ENCODE measurements at places on chromosomes 7 and 10.

DNA sequence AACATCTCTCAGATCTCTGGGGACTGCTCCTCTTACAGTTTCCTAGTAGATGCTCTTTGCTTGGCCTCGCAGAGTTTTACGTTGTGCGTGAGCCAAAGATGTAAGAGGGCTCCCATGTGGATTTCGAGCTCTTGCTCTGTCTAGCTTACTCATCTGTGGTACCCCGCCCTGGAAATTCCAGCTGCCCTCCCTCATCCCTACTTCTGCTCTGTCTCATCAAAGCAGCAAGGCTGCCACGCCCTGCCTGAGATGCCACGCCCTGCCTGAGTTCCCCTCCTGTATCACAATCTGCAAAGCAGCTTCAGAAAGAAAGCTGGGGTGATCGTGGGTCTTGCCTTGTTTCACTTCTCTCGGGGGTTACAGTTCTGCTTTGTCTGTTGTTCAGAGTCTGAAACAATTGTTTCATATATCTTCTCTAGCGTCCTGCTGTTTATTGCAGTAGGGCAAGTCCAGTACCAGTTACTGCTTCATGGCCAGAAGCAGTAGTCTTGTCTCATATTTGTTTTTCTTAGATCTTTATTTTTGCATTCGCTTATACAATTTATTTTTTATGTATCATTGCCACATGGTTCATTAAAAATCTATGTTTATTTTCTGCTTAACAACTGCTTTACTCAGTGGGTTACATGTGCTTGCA lies 36.1 kb upstream of the CCNY start:
- H3K27me3 ChIP-seq: peaks cover 22% of the 10 kb centered on the region
- H3K27ac ChIP-seq: no peak overlapping the region
- no peak for DNase-seq
- no peaks in the 10 kb centered on the region for H3K4me1 ChIP-seq
- no peak overlapping the region for H3K4me3 ChIP-seq

DNA sequence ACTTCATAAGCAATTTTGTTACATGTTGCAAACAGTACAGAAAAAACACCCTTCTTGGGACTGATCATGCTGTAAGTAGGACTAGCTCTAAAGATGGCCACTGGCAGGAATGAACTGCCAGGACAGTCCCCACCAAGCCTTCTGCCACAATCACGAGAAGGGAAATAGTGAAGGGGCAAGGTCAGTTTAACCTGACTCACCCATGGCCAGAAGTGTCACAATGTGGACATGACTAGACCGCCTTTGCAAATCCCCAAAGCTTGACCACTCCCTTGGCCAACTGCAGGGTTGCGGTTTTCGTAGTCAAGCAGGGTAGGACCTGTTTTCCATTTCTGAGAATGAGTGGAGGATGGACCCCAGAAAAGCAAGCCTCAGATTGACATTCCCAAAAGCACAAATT lies 19.4 kb upstream of the FRAT2 start:
- H3K27me3 ChIP-seq: no peaks in the 10 kb centered on the region
- peaks cover 15% of the 10 kb centered on the region for H3K4me1 ChIP-seq
- H3K36me3 ChIP-seq: no peaks in the 10 kb centered on the region
- no peak overlapping the region for H3K4me3 ChIP-seq
- DNase-seq: no peak
- no peak overlapping the region for H3K27ac ChIP-seq

- no peak overlapping the region for H3K4me3 ChIP-seq
- H3K4me1 ChIP-seq: peaks cover 4% of the 10 kb centered on the region
- no peaks in the 10 kb centered on the region for H3K36me3 ChIP-seq
- peaks cover 9% of the 10 kb centered on the region for H3K27me3 ChIP-seq
- peak overlapping the region; percentile 45 for H3K27ac ChIP-seq
- DNase-seq: no peak
Measured at GRCh38 chr10:27464993-27465392, 39.1 kb upstream of the RAB18 start.

DNA sequence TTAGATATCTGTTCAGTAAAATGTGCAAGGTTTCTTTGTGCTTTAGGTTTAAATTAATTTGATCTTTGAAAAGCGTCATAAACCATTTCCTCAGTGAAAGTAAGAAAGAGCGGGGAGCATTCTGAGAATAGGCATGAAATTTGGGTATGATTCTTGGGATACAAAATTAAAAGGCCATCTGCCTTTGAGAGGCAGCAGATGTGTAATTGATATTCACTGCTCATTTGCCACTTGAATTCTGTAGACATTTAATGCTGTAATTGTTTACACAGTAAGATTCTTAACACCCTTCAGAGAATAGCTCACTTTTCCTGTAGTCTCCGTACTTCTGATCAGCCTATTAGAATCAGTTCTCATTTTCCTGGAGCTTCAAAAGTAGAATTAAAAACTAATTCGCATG lies 18.7 kb downstream of the FRMD4A start:
- H3K4me3 ChIP-seq: no peak overlapping the region
- no peak overlapping the region for H3K27ac ChIP-seq
- no peaks in the 10 kb centered on the region for H3K36me3 ChIP-seq
- H3K4me1 ChIP-seq: no peaks in the 10 kb centered on the region

GRCh38 chr10:90846746-90847145 lies 11.1 kb downstream of the HTR7 start:
- no peak for DNase-seq
- H3K4me3 ChIP-seq: no peak overlapping the region
- H3K4me1 ChIP-seq: no peaks in the 10 kb centered on the region
- H3K36me3 ChIP-seq: peaks cover 11% of the 10 kb centered on the region

DNA sequence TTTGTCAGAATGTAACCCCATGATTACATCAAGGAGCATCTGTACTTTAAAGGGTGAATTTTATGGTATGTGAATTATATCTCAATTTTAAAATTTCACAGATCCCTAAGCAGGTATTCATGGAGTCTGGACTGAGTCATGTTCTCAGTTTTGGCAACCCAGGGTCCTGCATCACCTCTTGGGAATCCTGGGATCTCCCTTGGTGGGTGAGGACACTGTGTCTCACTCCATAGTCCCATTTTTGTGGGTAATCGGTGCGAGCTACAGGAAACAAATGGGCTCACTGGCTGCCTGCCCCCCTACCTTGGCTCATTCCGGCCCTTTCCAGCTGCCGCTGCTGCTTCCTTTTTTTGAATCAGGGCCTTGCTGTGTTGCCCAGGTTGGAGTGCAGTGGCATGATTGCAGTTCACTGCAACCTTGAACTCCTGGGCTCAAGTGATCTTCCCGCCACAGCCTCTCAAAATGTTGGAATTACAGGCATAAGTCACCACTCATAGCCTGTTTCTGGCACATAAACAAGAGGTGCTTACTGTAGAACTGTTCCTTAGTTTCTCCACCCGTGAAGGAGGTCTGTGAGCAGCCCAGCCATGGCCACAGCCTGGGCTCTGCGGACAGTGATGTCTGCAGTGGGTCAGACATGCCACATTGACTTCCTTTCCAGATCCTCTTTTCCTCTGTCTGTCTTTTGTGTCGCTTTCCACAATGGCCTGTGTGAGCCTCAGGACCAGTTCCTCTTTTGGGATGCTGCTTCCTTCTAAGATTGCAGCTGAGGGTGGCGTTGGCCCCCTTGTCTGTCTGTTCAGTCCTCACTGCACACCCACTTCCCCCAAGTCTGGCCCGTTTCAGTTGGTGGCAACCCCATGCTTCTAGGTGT lies 14.5 kb downstream of the PALD1 start:
- no peaks in the 10 kb centered on the region for H3K27me3 ChIP-seq
- no peaks in the 10 kb centered on the region for H3K36me3 ChIP-seq
- peak overlapping the region; percentile 79 for H3K27ac ChIP-seq
- peaks cover 25% of the 10 kb centered on the region for H3K4me1 ChIP-seq
- peak overlapping the region; percentile 71 for H3K4me3 ChIP-seq

GRCh38 chr10:54081950-54082349 lies 719.1 kb downstream of the PCDH15 start:
- no peak overlapping the region for H3K27ac ChIP-seq
- no peaks in the 10 kb centered on the region for H3K4me1 ChIP-seq
- H3K27me3 ChIP-seq: no peaks in the 10 kb centered on the region
- H3K4me3 ChIP-seq: no peak overlapping the region
- H3K36me3 ChIP-seq: no peaks in the 10 kb centered on the region

DNA sequence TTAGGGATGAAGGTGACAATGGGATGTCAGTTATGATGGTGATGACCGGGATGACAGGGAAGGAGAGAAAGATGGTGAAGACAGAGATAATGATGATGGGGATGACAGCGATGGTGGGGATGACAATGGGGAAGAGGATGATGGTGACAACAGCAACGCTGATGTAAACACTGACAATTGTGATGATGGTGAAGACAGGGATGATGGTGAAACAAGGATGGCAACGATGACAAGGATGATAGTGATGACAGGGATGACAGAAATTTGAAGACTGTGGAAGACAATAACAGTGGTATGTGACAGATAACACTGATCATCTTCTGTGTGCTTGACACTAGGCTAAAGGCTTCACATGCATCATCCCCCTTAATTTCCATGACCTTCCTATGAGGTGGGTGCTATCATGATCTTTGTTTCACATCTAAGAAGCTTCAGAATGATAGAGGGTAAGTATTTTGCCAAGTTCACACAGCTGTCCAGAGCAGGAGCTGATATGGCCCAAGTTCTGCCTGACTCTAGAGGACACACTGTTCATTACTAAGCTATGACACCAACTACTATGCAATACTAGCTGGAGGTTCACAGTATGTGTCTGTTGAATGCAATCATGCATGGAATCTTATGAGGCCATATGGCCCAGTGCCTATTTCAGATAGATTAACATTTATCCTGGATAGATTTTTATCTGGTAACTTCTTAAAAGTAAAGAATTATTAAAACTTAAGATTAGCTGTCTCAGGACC lies 105.6 kb downstream of the RNLS start:
- no peaks in the 10 kb centered on the region for H3K36me3 ChIP-seq
- no peaks in the 10 kb centered on the region for H3K4me1 ChIP-seq
- no peak for DNase-seq
- no peak overlapping the region for H3K4me3 ChIP-seq
- H3K27ac ChIP-seq: no peak overlapping the region
- no peaks in the 10 kb centered on the region for H3K27me3 ChIP-seq

DNA sequence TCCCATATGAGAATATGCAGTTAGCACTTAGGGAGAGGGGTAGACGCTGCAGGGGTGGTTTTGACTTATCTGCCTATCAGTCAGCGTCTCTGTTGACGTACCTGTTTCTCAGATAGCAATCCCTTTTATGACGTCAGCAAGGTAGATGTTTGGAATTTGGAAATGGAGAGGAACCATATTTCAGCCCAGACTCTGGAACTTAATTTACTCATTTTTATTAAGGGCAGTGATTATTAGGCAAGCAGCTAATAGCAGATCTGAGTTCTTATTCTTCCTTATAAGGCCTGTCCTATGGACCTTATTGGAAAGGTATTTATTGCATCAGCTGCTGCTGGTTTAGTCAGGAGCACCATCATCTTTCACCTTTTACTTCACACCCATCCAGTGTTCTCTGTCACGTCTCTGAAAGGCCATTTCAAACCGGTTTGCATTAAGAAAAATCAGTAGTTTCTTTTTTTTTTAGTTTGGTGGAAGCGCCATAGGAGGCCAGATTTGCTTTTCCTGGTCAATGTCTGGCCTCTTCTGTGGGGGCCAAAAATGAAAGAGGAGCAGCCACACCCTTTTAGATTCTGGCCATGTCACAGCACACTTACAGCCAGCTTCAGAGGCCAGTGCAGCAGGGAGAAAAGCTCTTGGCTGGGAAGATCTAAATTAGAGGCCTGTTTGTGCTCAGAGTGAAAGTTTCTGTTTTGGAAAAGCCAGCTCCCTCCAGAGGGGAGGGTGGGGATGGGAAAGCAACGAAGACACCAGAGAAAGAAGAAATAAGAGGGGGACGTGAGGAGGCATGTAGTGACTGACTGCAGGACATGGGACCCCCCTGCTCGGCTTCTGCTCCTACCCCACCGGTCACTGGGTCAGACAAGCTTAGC lies 146.3 kb downstream of the TCF7L2 start:
- H3K27ac ChIP-seq: peak overlapping the region; percentile 72
- peak overlapping the region; percentile 27 for H3K4me3 ChIP-seq
- peaks cover 31% of the 10 kb centered on the region for H3K4me1 ChIP-seq
- DNase-seq: no peak
- peaks cover 12% of the 10 kb centered on the region for H3K36me3 ChIP-seq

- no peaks in the 10 kb centered on the region for H3K4me1 ChIP-seq
- H3K27me3 ChIP-seq: peaks cover 31% of the 10 kb centered on the region
- DNase-seq: no peak
- no peaks in the 10 kb centered on the region for H3K36me3 ChIP-seq
- no peak overlapping the region for H3K27ac ChIP-seq
Measured at GRCh38 chr7:29623973-29624372, 60.3 kb downstream of the PRR15 start.

DNA sequence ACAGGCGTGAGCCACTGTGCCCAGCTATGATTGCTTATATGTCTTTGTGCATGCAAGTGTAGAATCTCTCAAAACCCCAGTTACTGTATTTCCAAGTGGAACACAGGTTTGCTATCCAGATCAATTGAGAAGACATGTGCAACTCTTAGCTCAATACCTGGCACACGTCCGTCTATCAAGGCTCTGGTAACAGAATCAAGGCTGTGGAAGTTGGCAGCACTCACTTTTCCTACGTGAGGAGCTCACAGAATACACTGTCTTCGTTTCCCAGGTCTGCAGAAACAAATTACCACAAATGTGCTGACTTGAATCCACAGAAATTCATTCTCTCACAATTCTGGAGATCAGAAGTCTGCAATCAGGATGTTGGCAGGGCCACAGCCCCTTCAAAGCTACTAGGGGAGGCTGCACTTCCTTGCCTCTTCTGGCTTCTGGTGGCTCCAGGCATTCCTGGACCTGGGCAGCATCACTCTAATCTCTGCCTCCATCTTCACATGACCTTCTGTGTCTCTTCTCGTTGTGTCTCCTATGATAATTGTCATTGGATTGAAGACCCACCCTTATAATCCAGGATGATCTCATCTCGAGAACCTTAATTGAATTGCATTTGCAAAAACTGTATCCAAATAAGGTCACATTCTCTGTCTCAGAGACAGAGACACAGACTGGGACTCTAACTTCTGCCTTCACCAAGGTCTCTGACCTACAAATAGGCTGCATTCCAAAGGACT lies 84.8 kb upstream of the C7orf33 start:
- H3K4me1 ChIP-seq: peaks cover 11% of the 10 kb centered on the region
- peak overlapping the region; percentile 67 for H3K27ac ChIP-seq
- no peaks in the 10 kb centered on the region for H3K36me3 ChIP-seq
- DNase-seq: no peak

DNA sequence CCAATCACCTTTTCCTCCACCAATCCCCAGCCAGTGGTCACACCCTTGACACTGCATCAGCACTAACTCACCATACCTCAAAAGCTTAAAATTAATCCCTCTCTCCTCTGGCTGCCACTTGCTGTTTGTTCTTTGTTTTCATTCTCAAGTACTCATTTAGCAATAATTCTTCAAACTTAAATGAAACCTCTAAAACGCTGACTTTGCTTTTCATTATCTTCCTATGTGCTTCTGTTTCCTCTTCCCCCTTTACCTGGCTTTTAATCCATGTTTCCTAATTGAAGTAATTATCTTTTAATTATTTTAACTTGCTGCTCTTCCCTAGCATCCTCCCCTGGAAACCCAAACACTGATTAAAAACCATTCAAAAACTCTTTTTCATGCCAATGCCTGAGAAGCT lies 348.9 kb upstream of the MEOX2 start:
- no peaks in the 10 kb centered on the region for H3K4me1 ChIP-seq
- no peak overlapping the region for H3K27ac ChIP-seq
- no peak for DNase-seq
- H3K36me3 ChIP-seq: no peaks in the 10 kb centered on the region
- H3K4me3 ChIP-seq: no peak overlapping the region

Data from natural killer cell treated with Interleukin-12 subunit alpha and Interleukin-12 subunit beta and Interleukin-15 and Interleukin-18, amount 100 ng/mL, for 72 hours (primary cell).